Choroid plexus epithelial cell (primary cell): ENCODE measurements at places on chromosomes 16 and 17.

DNA sequence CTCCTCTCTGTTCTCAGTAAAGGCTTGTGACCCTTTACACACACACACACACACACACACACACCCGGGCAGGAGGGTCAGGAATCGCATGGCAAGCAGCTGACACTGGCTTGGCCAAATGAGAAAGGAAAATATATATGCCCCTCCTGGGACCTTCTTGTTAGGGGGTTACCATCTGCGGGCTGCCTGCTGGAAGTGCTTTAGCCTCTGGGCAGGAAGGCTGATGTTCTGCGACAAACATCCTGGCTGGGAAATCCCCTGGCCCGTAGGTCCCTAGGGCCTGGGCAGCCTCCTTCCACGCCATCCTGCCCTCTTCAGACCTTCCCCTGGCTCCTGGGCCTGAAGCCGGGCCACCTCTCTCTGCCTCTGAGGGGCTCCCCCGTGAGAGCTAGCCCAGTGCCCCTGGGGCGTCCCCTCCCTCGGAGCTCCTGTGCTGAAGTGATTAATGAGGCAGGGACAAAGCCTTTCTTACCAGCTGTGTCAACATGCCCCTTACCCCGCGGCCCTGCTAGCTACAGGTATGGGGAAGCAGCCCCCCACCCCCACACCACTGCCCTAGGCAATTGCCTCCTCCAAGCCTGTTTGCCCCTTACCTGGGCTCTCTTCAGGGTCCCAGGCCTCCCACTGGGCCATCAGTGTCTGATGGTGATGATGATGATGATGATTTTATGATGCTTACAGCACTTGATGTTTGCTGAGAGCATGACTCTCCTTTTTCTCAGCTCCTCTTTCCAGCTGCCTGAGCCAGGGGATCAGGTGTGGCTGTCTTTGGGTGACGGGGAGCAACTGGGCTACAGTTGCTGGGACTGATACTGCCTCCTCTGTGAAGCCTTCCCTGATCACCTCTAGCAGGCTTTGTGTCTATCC lies 32.8 kb upstream of the ETV4 start:
- DNase-seq = peak; percentile 43

DNA sequence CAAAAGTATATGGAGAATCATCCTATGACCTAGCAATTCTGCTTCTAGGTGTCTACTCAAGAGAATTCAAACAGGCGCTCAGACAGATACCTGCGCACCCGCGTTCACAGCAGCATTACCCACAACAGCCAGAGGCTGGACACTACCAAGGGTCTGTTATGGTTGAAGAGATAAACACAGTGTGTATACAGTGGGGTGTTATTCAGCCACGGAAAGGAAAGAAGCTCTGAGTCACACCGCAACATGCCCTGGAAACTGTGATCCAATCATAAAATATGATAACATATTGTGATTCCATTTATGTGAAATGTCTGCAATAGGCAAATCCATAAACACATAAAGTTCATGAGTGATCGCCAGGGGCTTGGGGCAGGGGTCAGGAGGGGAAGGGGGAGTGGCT lies 18.0 kb upstream of the JPH3 start:
- peak; percentile 82 for DNase-seq

GRCh38 chr17:36086791-36087190 lies 3.2 kb downstream of the CCL3 start:
- DNase-seq = no peak

DNA sequence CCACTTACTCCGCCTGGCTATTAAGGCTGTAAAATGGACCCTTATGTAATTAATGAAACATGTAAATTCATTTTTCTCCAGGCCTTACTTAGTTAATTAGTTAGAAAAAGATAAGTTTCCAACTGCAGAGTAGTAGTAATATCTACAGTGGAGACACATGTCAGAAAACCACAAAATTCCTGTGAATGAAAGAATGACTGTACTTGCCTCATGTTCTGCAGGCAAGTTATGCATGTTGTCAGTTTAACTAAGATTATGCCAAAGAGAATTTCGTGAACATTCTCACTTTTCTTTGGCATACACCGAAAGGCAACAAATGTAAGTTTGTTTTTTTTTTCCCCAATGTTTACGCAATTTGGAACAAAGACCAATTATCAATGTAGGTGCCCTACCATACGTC lies 16.8 kb upstream of the CCL1 start:
- DNase-seq = peak; percentile 5

- DNase-seq = peak; percentile 7
These were observed 56.9 kb downstream of the RMI2 start for GRCh38 chr16:11402051-11402744.

GRCh38 chr17:31489295-31490018 lies 98.0 kb downstream of the RAB11FIP4 start:
- DNase-seq = no peak
